T-helper 2 cell treated with Interferon-gamma antibody and Interleukin-4, amounts not matched to agents 5 μg/mL and 100 μg/mL, for 36 hours (primary cell): ENCODE measurements at places on chromosomes 16 and 17.

DNA sequence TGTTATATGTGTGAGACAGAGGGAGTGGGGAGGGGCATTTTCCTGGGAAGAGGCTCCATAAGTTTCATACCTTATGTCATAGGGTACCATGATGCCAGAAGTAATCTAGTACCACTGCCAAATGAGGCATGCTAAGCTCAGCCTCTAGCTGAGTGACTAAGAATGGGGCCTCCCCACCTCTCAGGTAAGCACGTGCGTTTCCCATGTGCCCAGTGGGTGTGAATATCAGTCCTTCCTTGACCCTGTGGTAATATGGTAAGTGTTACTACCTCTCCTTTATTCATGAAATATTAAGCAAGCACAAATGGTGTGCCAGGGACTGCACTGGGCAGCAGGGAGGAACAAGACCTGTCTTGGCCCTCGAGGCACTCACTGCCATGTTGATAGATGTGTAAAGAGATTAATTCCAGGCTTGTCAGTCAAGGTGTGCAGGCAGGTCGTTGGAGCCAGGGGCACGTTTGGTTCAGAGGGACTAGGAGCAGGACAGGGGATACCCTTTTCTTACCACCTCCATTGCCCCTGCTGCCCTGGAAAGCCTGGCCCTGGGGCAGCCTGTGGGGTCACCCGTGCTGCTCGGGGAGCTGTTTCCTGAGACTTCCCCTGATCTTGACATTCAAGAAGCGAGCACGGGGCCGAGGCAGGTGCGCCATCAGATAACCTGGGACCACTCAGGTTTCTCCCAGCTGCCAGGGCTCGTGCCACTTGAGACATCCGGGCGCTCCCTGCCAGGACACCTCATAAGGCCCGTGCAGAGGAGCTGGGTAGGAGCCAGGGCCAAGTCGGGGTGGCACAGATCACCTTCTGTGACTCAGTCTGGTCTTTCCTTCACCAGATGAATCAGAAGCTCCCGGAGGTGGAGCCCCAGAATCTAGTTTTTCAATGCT lies 8.8 kb downstream of the RSAD1 start:
- no peak for DNase-seq

DNA sequence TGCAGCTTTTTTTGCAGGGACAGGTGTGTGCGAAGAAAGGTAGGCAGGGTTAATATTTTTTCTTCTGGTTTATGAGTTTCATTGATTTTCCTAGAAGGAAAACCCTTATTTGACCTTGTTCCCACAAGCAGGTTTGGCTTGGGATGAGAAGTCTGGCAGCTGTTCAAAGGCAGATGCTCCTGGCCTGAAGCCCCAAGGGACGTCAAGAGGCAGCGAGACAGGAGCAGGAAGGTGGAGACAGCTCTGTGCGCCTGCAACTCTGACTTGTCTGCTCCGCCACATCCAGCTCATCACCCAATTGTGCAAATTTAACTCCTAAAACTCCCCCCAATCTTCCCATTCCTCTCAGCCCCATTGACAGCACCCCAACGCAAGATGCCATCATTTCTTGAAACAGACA lies 136.8 kb upstream of the XYLT1 start:
- no peak for DNase-seq

- no peak for DNase-seq
Observed at GRCh38 chr17:46976626-46977270, 2.3 kb downstream of the RPRML start.

GRCh38 chr16:9996221-9996620 lies 186.0 kb downstream of the GRIN2A start:
- DNase-seq, result no peak

GRCh38 chr16:27446721-27447120 lies 44.7 kb downstream of the IL21R start:
- DNase-seq, result peak; percentile 30

- DNase-seq, result no peak
Observed at GRCh38 chr16:88929091-88929445, 47.9 kb downstream of the CBFA2T3 start.

DNA sequence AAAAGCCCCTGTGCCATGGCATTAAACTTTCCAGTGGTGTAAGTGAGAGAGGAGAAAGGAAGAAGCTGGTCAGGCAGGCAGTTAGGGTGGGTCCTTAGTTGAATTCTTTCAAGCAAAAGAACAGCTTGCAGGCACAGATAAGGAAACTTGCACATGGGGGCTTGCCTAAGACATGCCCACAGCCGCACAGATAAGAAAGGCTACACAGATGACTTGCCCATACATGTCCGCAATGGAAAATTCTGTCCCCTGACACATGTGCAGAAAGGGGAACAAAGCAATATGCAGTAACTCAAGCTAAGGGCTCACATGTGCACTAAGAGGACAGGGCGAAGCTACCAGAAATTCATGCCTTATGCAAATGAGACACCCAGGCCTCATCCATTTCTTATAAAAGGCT lies 69.9 kb downstream of the GSG1L start:
- DNase-seq, result no peak

GRCh38 chr17:66414561-66415175 lies 112.3 kb downstream of the PRKCA start:
- DNase-seq, result no peak
